ENCODE measurements at places on chromosomes 12 and 14. TPM values are rescaled to one million over a fixed set of nuclear protein-coding genes. Genes with fewer than 3 reads are reported as not detected.

- no peak for DNase-seq
These were observed 233.5 kb downstream of the EFCAB11 start for GRCh38 chr14:89720741-89721729.

DNA sequence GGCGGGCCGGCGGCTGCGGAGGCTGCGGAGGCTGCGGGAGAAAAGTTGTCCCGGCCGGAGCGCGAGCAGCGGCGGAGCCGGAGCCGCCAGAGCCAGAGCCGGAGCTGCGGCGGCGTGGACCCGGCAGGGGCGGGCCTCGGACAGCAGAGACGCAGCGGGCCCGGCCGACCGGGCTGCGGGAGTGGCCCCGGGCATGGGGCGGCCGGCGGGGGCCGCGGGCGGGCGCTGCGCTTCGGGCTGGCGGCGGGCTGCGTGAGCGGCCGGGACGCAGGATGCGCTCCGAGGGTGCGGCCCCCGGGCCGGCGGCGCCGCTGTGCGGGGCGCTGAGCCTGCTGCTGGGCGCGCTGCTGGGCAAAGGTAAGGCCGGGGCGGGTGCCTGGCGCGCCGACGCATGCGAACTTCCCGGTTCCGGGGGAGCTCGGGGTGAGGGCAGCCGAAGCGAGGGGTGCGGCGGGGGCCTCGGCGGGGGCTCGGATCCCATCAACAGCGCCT lies at the start of gene TMEM132C:
Gene TMEM132C, plus strand, starts transcription at position 40 of the 492 bp plus-strand sequence. Its CDS starts 233 bp downstream, at position 273.
- no peak for DNase-seq

DNA sequence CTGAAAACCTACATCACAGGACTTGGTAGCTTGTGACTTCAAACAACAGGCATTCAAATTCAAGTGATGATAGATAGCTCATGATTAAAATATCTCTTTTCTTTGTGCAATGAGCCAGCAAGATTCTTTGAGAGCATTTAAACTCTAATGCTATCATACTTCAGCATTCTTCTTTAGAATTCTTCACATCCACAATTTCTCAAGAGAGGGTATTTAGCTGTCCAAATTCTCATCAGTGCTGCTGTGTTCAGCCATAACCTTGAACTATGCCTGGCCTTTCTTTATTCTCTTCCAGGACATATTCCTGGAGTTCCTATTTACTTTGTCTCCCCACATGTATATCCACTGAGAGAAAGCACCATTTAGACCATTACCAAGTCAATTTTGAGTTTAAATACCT lies 321.1 kb downstream of the EGLN3 start:
- no peak for DNase-seq

DNA sequence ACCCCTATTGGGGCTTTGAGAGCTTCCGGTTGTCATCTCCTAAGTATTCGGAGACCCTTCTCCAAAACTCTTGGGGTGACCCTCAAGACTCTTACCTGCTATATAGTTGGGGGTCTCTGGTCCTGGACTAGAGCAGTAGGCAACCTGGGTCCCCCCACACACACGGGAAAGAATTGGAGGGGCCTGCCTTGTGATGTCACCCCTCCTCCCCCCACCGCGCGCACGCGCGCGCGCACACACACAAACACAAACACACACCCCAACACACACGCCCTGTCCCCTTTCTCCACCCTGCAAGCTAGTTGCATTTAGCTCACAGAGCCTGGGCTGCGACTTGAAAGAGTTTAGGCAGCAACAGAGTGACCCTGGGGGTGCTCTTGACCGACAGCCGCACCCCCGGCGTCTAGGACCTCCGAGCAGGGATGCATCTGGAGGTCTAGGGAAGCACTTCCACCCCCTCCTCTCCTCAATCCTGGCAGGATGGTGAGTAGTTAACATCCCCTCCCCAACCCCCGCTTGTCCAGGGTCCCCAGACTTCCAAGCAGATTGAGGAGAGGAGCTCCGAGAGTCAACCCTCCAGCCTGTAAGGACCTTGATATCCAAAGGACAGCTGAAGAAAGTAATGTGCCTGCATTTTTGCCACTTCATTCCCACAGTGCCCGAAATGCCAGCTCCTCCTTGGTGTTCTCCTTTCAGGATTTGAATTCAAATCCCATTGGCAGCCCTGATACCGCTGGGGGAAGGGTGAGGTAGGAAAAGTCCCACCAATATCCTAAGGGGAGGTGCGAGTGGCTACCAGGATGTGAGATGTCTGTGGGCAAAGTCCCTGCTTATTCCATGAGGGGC lies 1.4 kb upstream of the DNAJC14 start:
- peak; percentile 69 for DNase-seq

Gene KRT82
- not detected for total RNA-seq

DNA sequence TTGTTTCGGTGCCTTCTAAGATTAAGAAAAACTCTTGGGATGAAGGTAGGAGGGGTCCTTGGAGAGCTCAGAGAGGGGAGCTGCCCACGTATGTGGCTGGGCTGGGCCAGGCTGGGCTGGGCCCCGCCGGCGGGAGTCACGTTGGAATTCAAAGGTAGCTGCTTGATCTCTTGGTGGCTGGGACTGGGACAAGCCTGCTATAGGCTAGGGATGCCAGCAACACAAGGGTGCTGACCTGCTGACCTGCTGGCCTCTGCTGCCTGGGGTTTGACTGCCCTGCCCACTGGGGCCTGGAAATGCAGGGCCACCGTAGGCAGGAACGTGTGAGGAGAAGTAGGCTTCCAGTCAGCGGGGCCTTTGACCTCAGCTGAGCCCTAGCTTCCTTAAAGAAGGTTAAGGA lies 52.8 kb upstream of the GTF2A1 start:
- no peak for DNase-seq

GRCh38 chr12:76623931-76624330 lies 64.4 kb upstream of the OSBPL8 start:
- DNase-seq = peak; percentile 9

DNA sequence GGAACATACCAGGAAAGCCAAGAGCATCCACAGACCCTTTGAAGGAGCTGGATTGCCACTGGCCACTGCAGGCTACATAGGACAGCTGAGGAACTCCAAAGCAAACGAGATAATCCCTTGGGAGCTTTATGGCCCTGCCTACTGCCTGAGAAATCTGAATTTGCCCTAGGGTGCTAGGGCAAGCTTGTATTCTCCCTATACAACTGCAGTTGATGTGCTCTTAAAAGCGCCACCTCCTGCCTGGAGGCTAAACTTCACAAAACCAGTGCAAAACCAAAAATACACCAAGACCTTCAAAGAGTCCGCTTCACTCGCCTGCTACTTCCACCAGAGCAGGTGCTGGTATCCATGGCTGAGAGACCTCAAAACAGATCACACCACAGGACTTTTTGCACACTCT lies 99.6 kb upstream of the KRR1 start:
- no peak for DNase-seq

Gene GALNT8
- total RNA-seq = under 0.01 TPM

- DNase-seq = no peak
These were observed 145.0 kb downstream of the WIF1 start for GRCh38 chr12:64976131-64976530.

- DNase-seq = no peak
These were observed 4.1 kb upstream of the CYP46A1 start for GRCh38 chr14:99679996-99680395.

- no peak for DNase-seq
These were observed 22.3 kb downstream of the PPM1H start for GRCh38 chr12:62912644-62913043.

Gene SMOC1
- total RNA-seq = not detected

Gene MYL2
- total RNA-seq = not detected

Gene NUDT14
- total RNA-seq = 20.0 TPM

- peak; percentile 51 for DNase-seq
These were observed 43.9 kb upstream of the ESR2 start for GRCh38 chr14:64337888-64338615.

Gene ARID2
- 25.0 TPM for total RNA-seq

Gene FOXA1
- not detected for total RNA-seq

Gene CLEC9A
- not detected for total RNA-seq

GRCh38 chr12:6266541-6266966 lies 43.9 kb upstream of the PLEKHG6 start:
- no peak for DNase-seq

- no peak for DNase-seq
These were observed 81.4 kb upstream of the KRR1 start for GRCh38 chr12:75592638-75593335.

Gene CAPZA3
- not detected for total RNA-seq

DNA sequence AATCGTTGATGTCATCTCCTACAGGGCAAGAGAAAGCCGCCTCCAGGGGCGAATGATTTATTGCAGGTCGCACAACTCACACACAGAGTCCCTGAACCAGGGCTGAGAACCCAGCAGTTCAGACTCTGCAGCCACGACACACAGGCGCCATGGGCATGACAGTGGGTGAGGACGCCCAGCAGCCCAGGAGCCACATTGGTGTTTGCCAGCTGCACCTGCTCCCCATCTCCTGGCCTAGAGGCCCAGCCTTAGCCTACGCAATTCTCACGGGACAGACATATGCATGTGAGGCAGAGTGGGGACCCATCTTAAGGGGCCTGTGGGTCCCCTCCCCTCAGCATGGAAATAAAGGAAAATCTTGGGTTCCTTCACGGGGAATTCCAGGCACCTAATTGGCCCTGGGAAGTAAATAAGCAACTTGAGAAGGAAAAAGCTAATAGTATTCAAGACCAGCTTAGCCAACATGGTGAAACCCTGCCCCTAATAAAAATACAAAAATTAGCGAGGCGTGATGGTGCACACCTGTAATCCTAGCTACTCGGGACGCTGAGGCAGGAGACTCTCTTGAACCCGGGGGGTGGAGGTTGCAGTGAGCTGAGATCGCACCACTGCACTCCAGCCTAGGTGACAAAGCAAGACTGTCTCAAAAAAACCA lies 69.3 kb downstream of the RIMBP2 start:
- no peak for DNase-seq

DNA sequence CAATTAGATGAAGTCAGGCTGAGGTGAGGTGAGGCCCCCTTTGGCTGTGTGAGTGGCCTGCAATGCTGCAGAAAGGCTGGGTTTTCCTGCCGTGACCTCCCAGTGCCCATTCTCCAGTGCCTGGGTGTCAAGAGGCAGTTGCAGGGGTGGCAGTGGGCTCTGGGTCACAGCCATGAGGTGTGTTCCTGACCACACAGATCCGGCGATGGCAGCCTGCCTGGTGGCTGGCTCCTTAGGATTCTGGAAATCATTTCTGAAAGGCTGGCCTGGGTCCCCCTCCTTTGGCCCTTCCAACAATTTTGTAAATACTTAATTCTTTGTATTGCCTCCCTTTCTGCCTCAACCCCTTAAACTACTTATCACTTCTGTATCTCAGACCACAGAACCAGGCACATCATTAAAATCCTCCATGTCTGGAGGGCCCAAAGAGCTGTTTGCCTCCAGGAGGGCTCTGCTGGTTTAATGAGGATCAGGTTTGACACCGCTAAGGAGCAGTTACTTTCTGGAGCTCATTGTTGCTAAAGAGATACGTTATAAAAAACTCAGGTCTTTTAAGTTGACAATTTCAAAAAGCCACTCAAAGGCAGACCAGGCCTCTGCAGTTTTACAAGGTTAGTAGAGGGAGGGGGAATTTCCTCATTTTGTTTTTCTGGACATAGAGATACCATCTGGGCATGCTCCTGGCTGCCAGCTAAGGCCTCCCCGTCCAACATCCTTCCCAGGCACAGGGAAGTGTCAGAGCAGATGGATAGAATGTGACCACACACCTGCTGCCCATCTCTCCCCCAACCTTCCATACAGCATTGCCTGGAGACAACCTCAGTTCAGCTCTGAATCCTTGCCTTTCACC lies 204.4 kb downstream of the FOXN3 start:
- DNase-seq = no peak

DNA sequence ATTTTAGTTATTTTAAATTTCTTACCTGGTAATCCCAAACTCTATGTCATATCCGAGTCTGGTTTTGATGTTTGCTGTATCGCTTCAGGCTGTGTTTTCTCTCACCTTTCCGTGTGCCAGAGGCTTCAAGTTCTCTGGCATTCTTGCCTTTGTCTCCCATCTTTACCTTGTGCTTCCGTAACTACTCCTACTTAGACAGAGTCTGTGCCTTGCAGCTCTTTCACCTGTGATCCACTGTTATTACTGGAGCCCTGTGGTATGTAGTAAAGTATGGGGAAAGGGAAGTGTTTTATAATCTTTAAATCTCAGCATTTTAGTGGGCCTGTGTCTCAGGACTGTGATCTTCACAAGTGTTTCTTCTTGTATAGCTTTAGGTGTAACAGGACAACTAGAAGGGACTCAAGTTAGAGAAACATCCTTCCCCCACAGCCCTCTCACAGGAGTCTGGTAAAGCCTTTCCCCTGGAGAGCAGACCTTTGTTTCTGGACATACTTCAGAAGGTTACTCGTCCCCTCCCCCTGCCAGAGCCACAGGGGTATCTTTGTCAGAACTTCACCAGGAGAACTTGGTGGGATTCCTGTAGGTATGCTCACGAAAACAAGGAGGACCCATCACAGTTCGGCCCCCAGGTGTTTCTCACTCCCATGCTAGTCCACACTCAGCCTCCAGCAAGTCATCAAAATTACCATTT lies 11.1 kb downstream of the IFNG start:
- no peak for DNase-seq

Gene ZNF268
- 19.6 TPM for total RNA-seq

- peak; percentile 10 for DNase-seq
These were observed 40.3 kb upstream of the NTF3 start for GRCh38 chr12:5391653-5392052.

DNA sequence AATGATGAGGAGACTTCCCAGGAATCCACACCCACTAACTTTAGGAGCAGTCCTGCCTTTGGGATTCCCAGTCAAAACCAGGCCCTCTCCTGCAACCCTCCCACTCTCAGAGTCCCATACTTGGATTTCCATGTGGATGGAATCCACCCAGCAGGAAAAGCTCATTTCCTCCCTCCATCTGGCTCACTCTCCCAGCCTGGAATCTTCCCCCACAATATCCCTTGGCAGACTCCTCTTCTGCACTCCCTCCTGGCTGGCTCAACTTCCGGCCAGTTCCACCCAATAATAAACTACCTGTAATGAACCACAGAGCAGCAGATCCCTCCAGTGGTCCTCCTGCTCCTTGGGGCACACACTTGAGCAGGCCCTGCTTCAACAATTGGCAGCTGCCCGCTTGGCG lies 102.8 kb upstream of the EGLN3 start:
- DNase-seq = no peak

- no peak for DNase-seq
These were observed 5.9 kb upstream of the TEX22 start for GRCh38 chr14:105392131-105393090.

Gene INSM2
- total RNA-seq = not detected

GRCh38 chr12:122399592-122400373 lies 22.7 kb downstream of the CLIP1 start:
- DNase-seq = peak; percentile 93

DNA sequence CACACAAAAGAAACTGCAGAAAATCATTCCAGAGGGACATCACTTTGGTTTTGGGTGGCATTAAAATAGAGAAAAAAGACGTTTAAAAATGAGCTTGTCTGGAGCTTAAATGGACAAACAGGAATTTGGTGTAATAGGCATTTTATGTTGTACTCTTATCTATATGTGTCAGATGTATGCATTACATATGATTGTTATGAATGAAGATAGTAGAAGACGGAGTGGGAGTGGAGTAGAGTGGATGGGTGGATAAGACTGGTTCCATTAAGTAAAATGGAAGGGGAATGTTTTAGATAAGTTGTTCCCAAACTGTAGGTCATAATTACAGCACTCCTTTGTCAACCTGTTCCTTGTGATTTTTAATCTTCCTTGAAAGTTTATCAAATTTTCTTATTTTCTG lies 1.9 kb downstream of the CCDC91 start:
- no peak for DNase-seq
